Sigmoid colon (tissue), 7 donors: ENCODE measurements at places on chromosomes 4 and X. TPM values are rescaled to one million over a fixed set of nuclear protein-coding genes. Genes with fewer than 3 reads are reported as not detected.

The SPANXA1 gene
- total RNA-seq: not detected

DNA sequence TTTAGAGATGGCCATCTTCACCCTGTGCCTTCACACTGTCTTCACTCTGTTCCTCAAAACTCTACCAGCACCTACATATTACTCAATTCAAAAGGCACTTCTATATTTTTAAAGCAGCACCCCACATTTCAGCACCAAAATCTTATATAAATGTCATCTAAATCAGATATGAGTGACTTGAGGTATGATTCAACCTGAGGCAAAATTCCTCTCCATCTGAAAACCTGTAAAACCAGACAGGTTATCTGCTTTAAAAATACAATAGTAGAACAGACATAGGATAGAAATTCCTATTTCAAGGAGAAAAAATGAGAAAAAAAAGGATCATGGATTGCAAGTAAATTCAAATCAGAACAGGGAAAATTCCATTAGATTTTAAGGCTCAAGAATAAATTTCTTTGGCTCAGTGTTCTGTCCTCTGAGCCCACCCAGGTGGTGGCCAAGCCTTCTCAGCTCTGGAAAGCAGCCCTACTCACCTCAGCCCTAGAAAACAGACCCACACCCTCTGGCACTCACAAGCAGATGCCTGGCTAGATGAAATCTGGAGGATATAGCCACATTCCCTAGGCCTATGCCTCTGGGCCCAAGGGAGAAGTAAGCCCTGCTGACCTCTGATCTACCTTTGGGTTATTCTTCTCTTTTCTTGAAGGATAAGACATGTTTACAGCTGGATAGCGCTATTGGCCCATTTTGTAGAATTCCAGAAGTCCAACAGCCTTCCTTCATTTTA lies 240.4 kb upstream of the ZCCHC13 start:
- H3K27me3 ChIP-seq: no peaks in the 10 kb centered on the region
- no peak for DNase-seq
- no peaks in the 10 kb centered on the region for H3K4me1 ChIP-seq
- no peaks in the 10 kb centered on the region for H3K36me3 ChIP-seq
- H3K27ac ChIP-seq: no peak overlapping the region

GRCh38 chr4:84032372-84032771 lies 466.7 kb downstream of the NKX6-1 start:
- DNase-seq: no peak
- no peaks in the 10 kb centered on the region for H3K4me1 ChIP-seq
- H3K36me3 ChIP-seq: no peaks in the 10 kb centered on the region
- no peak overlapping the region for H3K4me3 ChIP-seq
- no peaks in the 10 kb centered on the region for H3K27me3 ChIP-seq
- no peak overlapping the region for H3K27ac ChIP-seq

DNA sequence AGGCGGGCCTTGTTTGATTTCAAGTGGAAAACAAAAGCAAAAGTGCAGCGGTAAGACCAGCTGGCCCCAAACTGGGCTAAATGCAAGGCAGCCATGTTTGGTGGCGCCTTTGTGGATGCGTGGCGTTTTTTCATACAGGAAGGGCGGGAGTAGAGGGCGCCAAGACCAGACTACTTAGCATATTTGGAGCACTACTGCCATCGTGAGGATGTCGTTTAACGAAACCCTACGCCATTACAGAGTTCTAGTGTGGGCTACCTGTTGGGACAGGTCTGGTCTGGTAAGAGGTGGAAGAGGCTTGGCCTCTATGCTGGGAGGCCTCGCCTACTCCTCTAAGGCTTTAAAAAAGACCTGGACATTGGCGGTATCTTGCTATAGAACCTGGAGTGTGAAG lies 230.7 kb upstream of the STK26 start:
- peaks cover 4% of the 10 kb centered on the region for H3K4me1 ChIP-seq
- H3K27ac ChIP-seq: peak overlapping the region; percentile 79
- DNase-seq: peak; percentile 96
- H3K27me3 ChIP-seq: no peaks in the 10 kb centered on the region
- no peaks in the 10 kb centered on the region for H3K36me3 ChIP-seq
- no peak overlapping the region for H3K4me3 ChIP-seq

The PNMA3 gene
- not detected for total RNA-seq

The F9 gene
- not detected for total RNA-seq

DNA sequence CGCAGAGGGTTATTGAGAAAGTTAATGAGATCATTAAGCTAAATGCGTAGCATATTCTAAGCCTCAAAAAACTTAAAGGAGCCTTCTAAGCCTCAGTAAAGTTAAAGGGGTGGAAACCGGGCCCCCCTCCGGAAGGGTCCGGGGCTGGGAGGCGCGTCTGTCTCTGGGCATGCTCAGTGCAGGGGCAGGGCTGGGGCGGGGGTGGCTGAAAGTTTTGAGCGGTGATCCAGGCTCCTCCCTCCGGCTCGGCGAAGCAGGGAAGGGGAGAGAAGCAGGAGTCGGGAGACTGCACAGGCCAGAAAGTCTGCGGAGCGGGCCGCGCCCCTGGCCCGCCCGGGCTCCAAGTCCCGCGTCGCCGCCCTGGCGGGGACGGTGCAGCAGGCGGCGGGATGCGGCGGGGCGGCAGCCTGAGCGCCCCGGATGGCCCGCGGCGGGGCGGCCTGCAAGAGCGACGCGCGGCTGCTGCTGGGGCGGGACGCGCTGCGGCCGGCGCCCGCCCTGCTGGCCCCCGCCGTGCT lies at the start of gene EVC:
TSS of gene EVC (plus strand) at position 241 of the 518 bp plus-strand sequence. CDS start at position 421, 180 bp downstream.
- H3K36me3 ChIP-seq: no peaks in the 10 kb centered on the region
- H3K27ac ChIP-seq: peak within 1 kb of the TSS; percentile 83
- DNase-seq: peak; percentile 94
- no peaks in the 10 kb centered on the region for H3K27me3 ChIP-seq
- no peaks in the 10 kb centered on the region for H3K4me1 ChIP-seq
- peak within 1 kb of the TSS; percentile 67 for H3K4me3 ChIP-seq
